ENCODE measurements at places on chromosomes 12 and 14.

DNA sequence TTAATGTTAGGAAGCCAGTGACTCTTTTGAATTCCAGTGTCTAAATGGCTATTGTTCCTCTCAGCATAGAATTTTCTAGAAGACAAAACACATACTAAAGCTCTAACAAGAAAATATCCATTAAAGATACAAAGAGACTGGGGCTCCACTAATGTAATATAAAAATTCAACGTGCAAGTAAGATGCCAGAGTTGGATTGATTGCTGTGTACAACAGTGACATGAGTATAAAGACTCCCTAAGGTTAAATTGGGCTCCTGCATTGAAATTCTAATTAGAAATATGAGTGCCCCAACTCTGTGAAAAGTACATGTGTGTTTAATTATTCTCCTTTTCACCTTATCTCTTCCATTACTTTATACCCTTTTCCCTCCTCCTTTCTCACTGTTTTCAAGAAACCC lies 253.6 kb upstream of the G2E3 start:
- no peak for DNase-seq

DNA sequence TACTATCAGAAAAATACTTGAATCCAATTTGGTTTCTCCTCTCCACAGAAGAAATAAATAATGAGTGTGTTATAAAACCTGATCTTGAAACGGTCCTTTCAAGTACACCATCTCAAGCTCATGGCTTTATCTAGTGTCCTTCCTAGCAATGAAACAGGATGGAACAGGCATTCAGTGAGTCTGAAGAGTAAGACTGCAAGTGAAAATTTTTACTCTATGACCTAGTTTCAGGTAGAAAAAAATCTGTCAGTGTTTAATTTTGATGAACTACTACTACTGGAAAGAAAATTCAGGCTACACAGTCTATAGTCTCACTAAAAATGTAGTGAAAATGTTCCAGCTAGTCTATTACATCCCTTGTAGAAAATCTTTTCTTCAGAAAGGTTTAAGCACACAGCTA lies 7.7 kb downstream of the CBX5 start:
- no peak for DNase-seq

DNA sequence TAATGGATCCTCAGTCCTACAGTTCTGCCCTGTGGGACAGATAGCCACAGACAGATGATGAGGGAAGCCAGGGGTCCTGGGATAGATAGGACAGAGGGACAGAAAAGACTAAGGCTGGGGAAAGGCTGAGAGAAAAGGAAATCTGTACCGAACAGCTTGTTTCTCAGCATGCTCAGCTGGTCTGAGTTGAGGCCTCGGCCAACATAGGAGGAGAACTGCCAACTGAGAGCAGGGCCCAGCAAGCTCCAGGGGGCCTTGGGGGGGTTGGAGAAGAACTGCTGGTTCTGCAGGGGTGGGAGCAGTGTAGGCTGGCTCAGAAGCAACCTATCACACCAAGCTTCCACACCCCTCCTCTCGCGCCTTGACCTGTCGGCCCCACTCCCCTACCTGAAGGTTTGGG lies 10.1 kb downstream of the IL23A start:
- no peak for DNase-seq

DNA sequence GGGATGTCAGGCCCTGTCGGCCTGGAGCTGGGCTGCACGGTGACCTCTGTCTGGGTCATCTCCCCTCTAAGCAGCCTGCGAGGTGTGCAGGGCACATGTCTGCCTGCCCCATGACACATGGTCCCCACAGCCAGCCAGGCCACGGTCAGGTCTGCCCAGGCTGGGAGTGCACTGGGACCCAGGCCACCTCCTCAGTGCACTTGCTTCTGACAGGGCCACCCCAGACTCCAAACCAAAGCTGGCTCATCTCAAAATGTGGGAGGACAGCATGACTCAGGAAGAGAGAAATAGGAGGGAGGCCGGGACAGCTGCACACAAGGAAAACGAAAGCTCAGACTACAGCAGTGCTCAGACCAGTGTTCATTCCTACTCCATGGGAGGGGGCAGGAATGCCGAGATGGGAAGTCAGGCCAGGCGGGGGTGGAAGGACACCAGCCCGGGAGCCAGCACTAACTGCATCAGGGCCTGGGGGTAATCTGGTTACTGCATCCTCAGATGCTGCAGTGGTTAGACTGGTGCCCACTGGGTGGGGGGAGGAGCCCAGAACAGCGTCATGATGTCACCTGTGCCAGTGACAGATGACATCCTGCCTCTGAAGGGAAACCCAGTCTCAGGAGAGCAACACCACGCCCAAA lies 4.0 kb downstream of the P2RX2 start:
- DNase-seq = no peak

GRCh38 chr12:114628199-114628598 lies 55.8 kb downstream of the TBX3 start:
- DNase-seq = no peak

All from NCI-H1048 (cell line).